Smooth muscle cell of bladder (primary cell): ENCODE measurements at places on chromosomes 3 and 15. TPM values are rescaled to one million over a fixed set of nuclear protein-coding genes. Genes with fewer than 3 reads are reported as not detected.

Gene PPIP5K1
- 8.7 and 14.7 TPM in 2 replicates for total RNA-seq

Gene ASB14
- total RNA-seq, result under 0.01 TPM in 1 of 2 replicates, not detected in the other

Gene STAC
- 1.7 and 3.8 TPM in 2 replicates for total RNA-seq

Gene CPN2
- not detected in 2 replicates for total RNA-seq

Gene PSTPIP1
- 0.28 TPM in 1 of 2 replicates, not detected in the other for total RNA-seq

Gene SPINT1
- 0.18 and 0.43 TPM in 2 replicates for total RNA-seq

Gene BCL2A1
- total RNA-seq, result 2.7 and 9.3 TPM in 2 replicates

Gene EXD1
- not detected in 2 replicates for total RNA-seq

Gene GPR15
- total RNA-seq, result not detected in 2 replicates

Gene LRTM1
- not detected in 2 replicates for total RNA-seq

Gene SAMMSON
- not detected in 2 replicates for total RNA-seq

Gene TLR9
- under 0.01 TPM in 1 of 2 replicates, not detected in the other for total RNA-seq

Gene GP5
- 0.09 and 0.14 TPM in 2 replicates for total RNA-seq

Gene NLGN1
- total RNA-seq, result 4.0 and 8.7 TPM in 2 replicates

Gene CCR3
- total RNA-seq, result 0.09 TPM in 1 of 2 replicates, not detected in the other

Gene CHL1
- 2.6 and 4.0 TPM in 2 replicates for total RNA-seq

Gene ALDH1L1
- total RNA-seq, result under 0.01 TPM in 1 of 2 replicates, not detected in the other

Gene CHRNA5
- 0.09 and 0.14 TPM in 2 replicates for total RNA-seq

Gene MUSTN1
- total RNA-seq, result not detected in 2 replicates

Gene CCR8
- total RNA-seq, result not detected in 2 replicates

Gene WDR93
- total RNA-seq, result under 0.01 and 0.14 TPM in 2 replicates

Gene DAPK2
- total RNA-seq, result 1.3 and 1.5 TPM in 2 replicates

Gene GJD2
- not detected in 2 replicates for total RNA-seq

Gene CAMKV
- total RNA-seq, result not detected in 2 replicates

Gene ZNF717
- total RNA-seq, result 18.8 and 19.5 TPM in 2 replicates

Gene HSPBAP1
- total RNA-seq, result 6.7 and 7.2 TPM in 2 replicates

Gene NDN
- total RNA-seq, result 41.5 and 66.6 TPM in 2 replicates
